ENCODE measurements at places on chromosomes 6 and 20.

DNA sequence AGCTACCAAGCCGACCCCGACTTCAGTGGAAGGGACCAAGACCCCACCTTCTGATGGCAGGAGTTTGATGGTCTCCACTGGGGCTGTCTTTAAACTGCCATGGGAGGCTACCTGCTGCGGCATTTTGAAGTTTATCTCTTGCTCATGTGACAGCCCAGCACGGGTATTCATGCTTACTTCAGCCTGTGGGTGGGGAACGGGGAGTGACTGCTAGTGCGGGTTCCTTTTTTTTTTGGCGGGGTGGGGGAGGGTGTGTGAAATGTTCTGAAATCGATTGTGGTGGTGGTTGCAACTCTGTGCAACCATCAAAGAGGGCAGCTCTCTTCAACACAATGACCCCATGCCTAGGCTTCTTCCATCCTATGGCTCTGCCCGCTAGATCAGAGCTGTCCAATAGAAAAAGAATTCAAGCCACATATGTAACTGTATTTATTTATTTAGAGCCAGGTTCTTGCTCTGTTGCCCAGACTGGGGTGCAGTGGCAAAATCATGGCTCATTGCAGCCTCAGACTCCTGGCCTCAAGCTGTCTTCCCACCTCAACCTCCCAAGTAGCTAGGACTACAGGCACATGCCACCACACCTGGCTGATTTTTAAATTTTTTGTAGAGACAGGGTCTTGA lies 53.7 kb downstream of the PPP1R16B start:
- DNase-seq, result no peak

GRCh38 chr6:15398633-15399275 lies 152.9 kb downstream of the JARID2 start:
- DNase-seq, result no peak

- DNase-seq, result no peak
These were observed 648.5 kb downstream of the TFAP2A start for GRCh38 chr6:9766240-9766915.

DNA sequence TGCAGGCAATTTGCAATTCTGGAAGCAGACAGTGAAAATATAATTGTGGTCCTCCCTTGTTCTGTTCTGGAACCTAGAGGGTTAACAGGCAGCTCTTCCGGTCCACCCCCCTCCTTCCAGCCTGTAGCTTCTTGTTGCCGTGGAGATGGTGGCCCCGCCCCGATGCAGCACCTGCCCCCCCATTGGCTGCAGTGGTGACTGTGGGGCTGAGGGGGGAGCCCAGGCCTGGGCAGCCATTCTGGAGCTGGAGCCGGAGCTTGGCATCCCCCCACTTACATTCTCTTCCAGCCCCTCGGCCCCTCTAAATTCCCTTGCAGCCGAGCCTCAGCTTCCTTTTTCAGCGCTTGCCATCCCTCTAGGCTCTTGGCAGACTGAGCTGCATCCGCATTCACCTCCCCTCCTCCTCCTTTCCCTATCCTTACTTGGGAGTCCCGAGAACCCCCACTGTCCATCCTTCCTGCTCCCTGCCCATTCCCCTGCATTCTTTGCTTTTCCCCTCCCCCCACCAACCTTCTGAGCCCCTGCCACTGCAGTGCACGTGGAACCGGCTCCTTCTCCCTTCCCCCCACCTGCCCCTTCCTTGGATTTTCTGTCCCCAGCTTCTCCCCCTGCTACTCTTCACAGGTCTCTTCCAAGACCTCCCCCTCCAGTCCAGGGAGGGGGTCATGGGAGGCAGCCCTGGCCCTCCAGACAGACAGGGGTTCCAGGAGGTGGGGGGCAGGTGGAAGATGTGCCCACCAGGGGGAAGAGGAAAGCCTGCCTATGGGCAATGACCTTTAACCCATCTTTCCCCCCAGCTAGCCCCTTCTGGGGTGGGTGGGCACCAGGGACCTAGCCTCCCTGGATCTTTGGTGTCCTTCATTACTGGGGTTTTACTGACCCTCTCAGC lies 11.4 kb downstream of the SYNGAP1 start:
- DNase-seq, result no peak

DNA sequence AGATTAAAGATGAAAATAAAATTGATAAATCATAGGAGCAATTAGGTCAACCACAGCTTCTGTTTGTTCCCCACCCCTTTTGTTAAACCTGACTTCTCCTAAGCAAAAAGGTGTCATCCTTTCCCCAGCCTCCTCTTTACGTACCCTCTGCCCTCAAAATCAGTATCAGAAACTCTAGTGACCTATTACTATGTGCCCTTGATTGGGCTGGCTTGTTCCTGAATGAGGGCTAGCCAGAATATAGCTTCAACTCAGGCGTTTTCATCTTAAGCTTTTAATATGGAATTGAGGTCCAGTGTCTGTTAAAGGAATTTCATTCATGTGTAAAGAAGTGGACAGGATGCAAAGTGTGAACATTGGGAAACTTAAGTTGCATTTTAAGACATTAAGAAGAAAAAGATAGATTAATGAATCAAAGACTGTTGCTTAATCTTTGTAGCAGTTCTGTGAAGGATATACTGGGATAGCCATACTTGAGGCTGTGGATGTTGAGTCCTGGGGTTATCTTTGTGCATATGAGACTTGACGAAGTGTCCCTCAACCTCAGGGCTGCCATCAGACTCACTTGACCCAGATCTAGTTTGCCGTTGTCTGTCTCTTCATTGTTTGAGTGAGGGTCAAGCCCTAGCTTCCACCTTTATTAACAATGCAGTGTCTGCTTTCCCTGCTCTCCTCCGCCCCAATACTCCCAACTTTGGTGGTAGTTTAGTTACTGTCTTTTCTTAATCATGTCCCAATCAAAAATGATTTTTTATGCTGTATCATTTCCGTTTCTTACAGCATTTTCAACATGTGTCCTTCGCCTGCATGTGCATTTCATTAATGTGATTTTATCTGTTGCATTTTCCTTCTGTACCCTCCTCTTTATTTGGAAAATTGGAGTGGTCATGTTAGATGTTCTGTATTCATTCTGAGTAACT lies 1.9 kb downstream of the TBPL1 start:
- DNase-seq, result no peak

GRCh38 chr20:47800623-47801022 lies 15.3 kb upstream of the SULF2 start:
- DNase-seq, result no peak

- DNase-seq, result no peak
These were observed 4.3 kb downstream of the MTG2 start for GRCh38 chr20:62186887-62187866.

- no peak for DNase-seq
These were observed 17.7 kb downstream of the CCDC167 start for GRCh38 chr6:37481711-37482605.

Data from cortex of kidney (tissue), 1 donor.